ENCODE measurements at places on chromosomes 3 and 15.

- DNase-seq, result no peak
Observed at GRCh38 chr15:77503764-77504163, 83.1 kb downstream of the HMG20A start.

DNA sequence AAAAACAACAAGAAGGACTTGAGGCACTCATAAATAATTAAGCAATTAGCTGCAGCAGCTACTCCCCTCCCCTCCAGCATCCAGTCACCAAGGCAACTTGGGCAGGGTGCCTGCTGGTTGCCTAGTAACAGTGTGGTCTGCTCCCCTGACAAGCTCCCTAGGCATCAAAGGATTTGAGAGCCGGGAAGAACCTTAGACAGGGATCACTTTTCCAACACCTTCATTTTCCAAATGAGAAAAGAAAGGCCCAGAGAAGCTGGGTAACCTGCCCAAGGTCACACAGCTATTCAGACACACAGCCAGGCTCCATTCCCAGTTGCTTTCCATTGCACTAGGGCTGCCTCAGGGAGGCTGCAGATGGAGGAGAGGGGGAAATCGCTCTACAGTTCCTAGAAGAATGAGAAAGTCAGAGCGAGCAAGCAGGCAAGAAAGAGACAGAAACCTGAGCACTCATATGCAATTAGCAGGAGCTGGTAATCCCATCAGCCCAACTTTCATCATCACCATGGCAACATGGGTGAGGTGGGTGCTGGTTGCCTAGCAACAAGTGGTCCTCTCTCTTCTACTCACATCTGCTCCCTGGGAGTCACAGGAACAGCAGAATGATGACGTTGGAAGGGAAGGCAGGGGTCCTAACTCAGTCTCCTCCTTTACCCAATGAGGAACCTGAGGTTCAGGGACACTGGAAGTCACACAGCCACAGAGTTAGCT lies 3.6 kb upstream of the EIF4E3 start:
- no peak for DNase-seq

- peak; percentile 38 for DNase-seq
Observed at GRCh38 chr3:111998636-111999483, at the start of gene TAGLN3. TSS of gene TAGLN3 (plus strand) at chr3:111998922. CDS start at chr3:111999423, 501 bp downstream.

- no peak for DNase-seq
Observed at GRCh38 chr15:99481113-99481950, 84.5 kb upstream of the MEF2A start.

- no peak for DNase-seq
Observed at GRCh38 chr3:128603811-128604775, 46.5 kb downstream of the RPN1 start.

- no peak for DNase-seq
Observed at GRCh38 chr3:136381051-136381450, 130.9 kb downstream of the PCCB start.

- no peak for DNase-seq
Observed at GRCh38 chr15:100658895-100659294, 56.5 kb downstream of the ASB7 start.

- DNase-seq, result no peak
Observed at GRCh38 chr3:107268469-107268868, 108.8 kb upstream of the CCDC54 start.

DNA sequence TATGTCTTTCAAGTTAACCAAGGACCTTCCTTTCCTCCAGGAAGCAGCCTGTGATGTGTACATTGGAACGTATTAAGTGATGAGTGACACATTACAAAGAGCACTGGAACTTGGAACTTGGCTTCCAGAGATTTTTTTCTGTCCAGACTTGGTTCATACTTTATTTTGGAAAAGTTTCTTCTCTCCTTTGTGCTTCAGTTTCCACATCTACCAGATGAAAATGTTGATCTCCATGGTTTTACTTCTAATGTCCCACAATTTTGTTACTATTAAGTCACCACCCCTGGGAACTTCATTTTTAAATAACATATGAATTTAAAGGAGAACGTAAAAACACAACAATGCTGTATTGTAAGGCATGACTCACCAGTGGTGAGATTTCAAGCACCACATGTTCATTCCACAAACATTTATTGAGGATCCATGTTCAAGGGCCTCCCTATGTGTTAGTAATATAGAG lies 290.7 kb upstream of the LMCD1 start:
- peak; percentile 64 for DNase-seq

GRCh38 chr15:40498418-40498817 lies 27.6 kb downstream of the CHST14 start:
- peak; percentile 71 for DNase-seq

DNA sequence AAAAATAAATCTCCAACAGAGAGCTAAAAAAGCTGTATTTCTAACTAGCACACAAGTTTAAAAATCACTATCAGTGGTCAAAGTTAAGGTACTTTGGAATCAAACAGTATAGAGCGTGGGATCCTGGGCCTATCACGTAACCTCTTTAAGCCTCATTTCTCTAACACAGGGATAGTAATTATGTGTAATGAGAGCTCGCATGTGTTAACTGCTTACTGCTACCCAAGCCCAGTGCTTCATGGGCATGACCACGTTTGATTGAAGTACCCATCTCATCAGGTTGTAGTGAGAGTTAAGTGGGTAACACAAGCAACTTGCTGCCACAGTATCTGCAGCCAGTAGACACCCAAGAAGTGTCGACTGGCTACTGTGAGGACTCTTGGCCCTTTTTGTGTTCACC lies 28.2 kb upstream of the NOX5 start:
- DNase-seq, result no peak

- no peak for DNase-seq
Observed at GRCh38 chr15:69224383-69224782, 63.9 kb downstream of the GLCE start.

- DNase-seq, result peak; percentile 61
Observed at GRCh38 chr3:120506828-120507774, 56.3 kb upstream of the FSTL1 start.

DNA sequence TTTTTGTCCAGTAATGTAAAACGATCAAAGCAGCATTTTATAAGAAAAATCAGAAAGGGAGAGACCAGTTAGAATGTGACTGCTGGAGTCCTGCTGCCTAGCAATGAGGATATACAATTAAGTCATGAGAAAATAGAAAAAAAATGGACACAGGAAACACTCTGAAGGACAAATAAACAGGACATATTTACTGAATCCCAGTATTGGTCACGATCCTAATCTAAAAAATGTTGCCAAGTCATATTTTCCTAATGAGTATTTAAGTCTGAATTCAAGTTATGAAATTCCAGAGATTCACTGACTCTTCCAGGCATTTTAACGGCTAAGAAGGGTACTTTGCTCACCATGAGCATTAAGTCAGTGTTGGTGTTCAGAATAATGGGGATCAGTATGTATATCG lies 154.3 kb upstream of the CCDC54 start:
- DNase-seq, result no peak

DNA sequence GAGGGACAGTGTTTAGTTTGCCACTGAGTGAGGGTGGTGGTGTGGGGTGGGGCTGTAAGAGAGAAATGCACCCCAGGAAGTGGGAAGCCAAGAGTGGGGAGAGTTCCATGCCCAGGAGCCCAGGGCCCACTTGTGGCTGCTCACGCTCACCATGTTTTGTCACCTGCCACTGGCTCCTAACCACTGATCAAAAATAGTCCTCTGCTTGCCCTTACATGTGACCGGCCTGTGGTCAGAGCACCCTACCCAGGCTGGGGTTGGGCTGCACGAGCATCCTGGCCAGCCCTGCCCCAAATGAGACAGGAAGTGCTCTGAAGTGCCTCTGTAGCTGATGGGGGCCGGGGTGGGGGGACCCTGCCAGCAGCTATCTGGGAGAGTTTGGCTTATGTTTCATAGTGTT lies 216.3 kb downstream of the RPLP1 start:
- no peak for DNase-seq

- DNase-seq, result no peak
Observed at GRCh38 chr3:59709702-59710553, 660.1 kb upstream of the CFAP20DC start.

- peak; percentile 49 for DNase-seq
Observed at GRCh38 chr3:136671921-136672320, 80.3 kb downstream of the STAG1 start.

- no peak for DNase-seq
Observed at GRCh38 chr3:38143511-38143910, 5.0 kb downstream of the MYD88 start.

GRCh38 chr15:89070197-89071124 lies 17.8 kb upstream of the ABHD2 start:
- no peak for DNase-seq

- no peak for DNase-seq
Observed at GRCh38 chr3:189027626-189028155, 144.1 kb upstream of the TPRG1 start.

- DNase-seq, result no peak
Observed at GRCh38 chr3:108158251-108158650, 64.0 kb downstream of the IFT57 start.

GRCh38 chr15:58966698-58967097 lies 20.8 kb upstream of the RNF111 start:
- DNase-seq, result no peak

- DNase-seq, result no peak
Observed at GRCh38 chr3:85785766-85786165, 827.0 kb downstream of the CADM2 start.

DNA sequence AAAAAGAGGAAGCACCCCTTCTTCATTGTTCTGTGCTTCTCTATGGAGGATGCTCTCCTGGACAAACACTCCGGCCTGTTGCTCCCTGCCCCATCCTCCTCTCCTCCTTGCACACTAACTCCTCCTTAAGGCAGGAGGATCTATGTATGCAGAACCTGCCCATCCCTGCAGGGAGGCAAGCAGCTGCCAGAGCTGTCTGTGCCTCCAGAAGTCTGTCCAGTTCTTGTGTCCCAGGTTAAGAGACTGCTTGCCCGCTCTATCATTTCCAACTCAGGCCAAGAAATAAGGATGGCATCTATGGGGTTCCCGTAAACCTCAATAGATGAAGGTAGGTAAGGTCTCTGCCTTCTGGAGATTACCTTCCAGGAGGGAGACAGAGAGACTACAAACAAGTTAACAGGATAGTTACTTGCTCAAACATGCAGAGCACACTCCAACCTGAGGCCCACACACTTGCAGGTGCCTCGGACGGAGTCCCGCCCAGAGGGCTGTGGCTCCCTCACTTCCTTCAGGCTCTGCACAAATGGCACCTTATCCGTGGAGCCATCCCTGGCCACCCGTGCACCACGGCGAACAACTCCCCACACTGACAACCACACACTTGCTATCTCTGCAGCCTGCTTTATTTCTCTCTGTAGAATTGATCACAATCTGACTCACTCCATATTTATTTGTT lies 6.9 kb downstream of the XXYLT1 start:
- DNase-seq, result no peak

DNA sequence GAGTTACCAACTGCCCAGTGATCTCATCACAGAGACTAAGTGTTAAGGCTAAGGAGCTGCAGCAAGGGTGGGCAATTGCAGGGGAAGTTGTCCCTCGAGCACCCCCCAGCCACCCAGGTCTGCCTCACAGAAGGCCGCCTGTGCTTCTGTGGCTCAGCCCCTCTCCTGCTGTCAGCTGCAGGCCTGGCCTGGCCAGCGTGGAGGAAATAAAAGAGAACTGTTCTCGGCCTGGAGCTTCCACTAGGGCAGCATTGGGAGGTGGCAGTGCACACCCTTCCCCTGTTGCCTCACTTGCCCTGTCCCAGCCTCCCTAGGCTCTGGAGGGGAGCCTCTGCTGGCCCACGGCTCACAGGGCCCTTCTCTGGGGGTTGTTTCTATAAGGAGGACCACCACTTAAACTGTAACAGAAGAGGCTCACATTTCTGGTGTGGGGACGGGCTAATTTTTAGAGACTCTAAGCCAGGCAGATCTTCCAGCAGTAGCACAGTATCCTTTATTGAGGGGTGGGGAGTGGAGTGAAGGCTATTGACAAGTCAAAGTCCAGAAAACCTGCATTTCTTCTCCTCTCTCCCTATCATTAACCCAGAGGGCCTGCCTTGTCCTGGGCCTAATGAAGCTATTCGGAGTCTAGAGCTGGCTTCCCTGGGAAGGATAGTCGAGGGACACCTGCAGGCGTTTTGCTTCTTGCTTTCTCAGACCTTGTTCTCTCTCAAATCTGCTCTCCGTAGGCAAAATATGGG lies 75.6 kb upstream of the ADPGK start:
- no peak for DNase-seq

DNA sequence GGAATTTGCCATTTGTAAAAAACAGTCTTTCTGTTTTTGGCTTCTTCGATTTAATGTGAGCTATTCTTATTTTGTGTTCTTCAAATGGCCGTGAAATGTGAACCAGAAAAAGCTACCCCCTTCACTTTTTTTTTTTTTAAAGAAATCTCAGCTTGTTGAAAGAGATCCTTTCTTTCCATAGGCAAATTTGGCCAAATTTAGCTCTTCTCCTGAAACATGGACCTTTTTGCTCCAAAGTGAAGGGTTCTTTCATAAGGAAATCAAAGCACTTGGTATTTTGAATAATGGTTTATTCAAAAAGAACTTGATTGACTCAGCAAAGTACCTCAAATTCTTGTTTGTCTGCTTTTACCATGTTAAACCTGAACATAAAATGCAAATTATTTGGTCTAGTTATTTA lies 10.1 kb downstream of the RCN2 start:
- DNase-seq, result no peak

- no peak for DNase-seq
Observed at GRCh38 chr3:182482705-182483104, 310.6 kb upstream of the ATP11B start.

- DNase-seq, result no peak
Observed at GRCh38 chr3:143067201-143067600, 52.4 kb upstream of the CHST2 start.

DNA sequence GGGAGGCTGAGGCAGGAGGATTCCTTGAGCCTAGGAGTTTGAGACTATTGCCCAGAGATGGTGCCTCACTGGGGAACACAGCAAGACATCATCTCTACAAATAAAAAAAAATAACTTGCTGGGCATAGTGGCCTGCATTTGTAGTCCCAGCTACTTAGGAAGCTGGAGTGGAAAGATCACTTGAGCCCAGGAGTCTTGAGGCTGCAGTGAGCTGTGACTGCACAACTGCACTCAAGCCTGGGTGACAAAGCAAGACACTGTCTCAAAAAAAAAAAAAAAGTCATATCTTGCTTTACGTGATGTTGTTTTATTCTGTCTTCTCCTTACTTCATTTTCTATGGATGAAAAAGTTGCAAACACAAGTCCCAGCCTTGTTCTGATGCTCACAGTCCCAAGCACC lies 14.1 kb downstream of the GATM start:
- no peak for DNase-seq

GRCh38 chr3:153903430-153903829 lies 217.8 kb upstream of the ARHGEF26 start:
- no peak for DNase-seq

DNA sequence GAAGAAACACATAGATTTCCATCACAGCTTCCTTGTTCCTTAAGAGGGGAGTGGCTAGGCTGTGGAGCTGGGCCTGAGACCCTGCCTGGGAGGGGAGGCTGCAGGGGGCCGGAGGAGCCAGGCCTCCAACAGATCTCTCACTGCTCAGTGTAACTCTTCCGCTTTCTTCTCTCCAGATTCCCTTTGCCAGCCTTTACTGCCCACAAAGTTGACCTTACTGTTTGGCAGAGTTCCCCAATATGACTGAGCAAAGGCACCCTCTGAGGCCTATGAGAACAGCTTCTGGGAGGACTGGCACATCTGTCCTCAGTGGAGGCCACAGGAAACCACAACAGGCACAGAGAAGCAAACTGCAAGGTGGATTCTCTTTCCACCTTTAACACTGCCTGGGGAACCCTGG lies 38.1 kb downstream of the SLCO2A1 start:
- peak; percentile 45 for DNase-seq

All from astrocyte of the spinal cord (primary cell).